ENCODE measurements at places on chromosomes 16 and 17.

DNA sequence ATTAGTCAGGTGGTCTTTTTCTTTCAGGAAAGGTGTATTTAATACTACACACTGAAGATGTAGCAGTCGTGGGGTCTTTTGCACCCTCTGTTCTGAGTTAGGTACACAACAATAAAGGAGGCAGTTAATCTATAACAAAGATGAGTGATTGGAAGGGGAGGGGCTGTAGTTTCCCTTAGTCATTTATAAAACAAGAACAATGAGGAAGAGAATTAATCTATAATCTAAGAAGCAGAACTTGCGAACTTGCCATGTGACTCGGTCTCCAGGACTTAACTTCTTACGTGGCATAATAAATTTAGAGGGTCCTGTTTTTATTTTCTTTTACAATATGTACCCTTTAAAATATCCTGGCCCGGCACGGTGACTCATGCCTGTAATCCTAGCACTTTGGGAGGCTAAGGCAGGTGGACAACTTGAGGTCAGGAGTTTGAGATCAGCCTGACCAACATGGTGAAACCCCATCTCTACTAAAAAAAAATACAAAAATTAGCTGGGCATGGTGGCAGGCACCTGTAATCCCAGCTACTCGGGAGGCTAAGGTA lies 8.6 kb upstream of the APPBP2 start:
- peak; percentile 56 for DNase-seq

GRCh38 chr16:3819175-3819527 lies 61.4 kb downstream of the CREBBP start:
- no peak for DNase-seq

DNA sequence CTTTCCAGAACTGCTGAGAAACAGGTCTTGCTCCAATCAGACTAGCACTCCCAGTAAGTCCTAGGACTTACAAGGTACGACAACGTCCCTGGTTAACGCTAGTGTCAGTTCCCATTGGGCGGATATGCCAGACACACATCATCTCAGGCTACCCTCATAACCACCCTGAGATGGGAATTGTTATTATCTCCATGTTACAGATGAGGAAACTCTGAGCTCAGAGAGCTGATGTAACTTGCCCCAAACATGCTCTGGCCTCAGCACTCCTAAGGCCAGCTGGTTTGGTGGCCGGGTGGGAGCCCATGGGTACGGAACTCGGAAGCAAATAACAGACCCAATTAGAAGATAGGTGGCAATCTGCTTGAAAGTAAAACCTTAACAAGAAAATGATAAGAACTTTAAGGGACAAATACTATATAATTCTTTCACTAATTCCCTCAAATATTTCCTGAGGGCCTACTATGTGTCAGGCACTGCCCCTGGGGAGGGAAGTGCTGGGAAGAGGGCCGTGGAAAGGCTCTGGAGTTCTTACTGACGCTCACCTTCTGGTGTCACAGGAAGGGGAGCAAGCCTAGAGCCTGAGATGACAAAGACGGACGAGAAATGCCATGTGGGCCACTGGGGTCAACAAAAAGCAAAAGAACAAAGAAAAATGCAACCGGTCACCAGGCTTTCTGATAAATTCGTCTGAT lies 6.9 kb downstream of the CREBBP start:
- peak; percentile 59 for DNase-seq

DNA sequence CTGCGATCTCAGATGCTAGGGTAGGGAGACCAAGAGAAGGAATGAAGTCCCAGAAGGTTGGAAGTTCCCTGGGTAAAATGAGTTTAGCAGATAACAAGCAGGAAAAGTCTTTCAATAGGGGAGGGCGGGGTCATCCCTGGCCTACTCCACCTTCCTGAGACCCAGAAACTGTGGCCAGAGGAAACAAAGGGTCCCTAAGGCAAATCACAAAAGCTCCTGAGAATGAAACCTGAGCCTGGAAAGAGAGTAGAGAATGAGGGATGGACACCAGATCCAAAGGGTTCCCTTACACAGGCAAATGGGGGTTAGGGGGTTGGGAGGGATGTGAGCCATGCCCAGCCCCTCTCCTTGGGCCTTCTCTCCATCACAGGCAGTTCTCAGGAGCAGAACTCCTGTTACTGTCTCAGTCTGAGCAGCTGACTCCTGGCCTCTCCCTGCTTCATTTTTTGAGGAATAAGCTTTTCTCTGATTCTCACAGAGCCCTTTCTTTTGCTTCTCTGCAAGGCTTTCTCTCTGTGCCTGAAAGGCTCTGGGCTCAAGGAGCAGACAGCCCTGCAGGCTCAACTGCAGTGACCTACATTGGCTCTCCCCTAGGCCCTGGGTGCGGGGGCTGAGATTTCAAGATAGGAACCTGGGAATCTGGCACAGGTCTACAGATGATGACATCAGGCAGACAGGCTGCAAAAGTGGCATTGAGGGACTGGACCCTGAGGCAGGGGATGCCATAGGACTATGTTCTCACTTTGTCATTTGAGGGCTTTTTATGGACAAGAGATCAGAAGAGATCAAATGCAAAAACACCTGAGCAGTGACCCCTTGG lies 9.8 kb upstream of the NR1D1 start:
- DNase-seq, result no peak

- no peak for DNase-seq
Observed at GRCh38 chr16:1940273-1941161, 2.5 kb downstream of the MSRB1 start.

DNA sequence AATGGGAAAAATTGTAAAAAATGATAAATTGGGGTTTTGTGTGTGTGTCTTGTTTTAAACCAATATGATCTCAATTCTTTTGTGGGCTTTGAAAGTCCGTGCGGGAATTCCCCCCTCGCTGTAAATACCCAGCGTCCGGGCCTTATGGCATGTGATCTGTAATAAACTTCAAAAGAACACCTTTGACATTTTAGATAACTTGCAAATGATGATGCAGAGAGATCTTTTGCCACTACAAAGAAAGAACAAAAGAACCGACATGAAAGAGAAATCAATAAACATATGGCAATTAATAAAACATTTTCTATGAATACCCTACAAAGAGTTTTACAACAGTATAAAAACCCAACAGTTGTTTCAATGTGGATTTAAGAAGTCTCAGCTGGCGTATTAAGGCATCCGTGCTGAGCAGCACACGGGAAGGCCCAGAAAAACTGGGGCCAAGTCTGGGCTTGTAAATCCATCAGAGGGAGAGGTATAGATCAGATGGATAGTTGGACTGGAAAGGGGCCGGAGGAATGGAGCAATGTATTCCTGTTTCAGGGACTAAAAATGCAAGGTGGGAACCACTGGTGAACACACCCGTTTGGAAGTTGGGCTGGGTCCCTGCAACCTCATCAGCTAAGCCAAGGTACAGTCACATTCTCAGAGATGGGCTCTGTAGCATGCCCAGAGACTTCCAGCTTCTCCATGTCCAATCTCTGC lies 115.2 kb downstream of the IRX5 start:
- no peak for DNase-seq

GRCh38 chr16:4428500-4428899 lies 2.8 kb downstream of the DNAJA3 start:
- DNase-seq, result no peak

DNA sequence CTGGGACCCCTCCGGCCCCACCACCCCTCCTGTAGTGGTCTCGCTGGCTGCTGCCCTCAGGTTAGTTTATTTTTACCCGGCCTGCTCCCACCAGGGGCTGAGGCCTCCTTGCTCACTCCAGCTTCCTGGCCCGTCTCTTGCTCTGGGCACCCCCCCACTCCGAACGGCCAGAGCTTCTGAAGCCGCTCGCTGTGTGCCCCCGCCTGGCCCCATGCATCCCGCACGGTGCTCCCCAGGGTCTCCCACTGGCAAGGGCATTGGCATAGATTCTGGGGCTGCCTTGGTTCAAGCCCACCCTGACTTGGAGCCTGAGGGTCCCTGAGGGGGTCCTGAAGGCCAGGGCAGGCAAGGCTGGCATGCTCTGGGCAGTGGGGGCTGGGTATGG lies 186.4 kb downstream of the SEC14L1 start:
- no peak for DNase-seq

All from fibroblast of villous mesenchyme (primary cell).